ENCODE measurements at places on chromosomes 5 and 9.

- DNase-seq = no peak
These were observed 201.1 kb downstream of the SNX18 start for GRCh38 chr5:54718656-54719055.

GRCh38 chr9:120531683-120532300 lies 48.2 kb downstream of the CDK5RAP2 start:
- DNase-seq = no peak

- no peak for DNase-seq
These were observed 547.7 kb downstream of the MAT2B start for GRCh38 chr5:164053123-164053522.

GRCh38 chr5:72415616-72416325 lies 91.4 kb downstream of the ZNF366 start:
- DNase-seq = no peak

DNA sequence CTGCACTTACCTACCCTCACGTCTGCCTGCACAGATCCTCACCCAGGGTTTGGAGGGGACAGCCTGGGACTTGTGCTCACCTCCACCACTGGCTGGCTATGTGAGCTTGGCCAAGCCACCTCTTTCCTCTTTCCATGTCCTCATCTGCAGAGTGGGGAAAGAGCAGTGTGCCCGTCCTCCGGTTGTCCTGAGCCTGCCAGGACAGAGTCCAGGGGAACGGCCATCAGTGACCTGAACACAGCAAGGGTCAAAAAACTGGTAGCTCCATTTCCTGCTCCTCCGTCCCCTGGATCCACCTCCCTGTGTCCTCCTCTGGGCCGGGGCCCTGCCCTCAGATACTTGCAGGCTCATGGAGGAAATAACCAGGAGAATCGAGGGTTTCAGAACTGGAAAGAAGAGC lies 187.7 kb downstream of the OLFM1 start:
- DNase-seq = no peak

- DNase-seq = no peak
These were observed 10.8 kb downstream of the GABRB2 start for GRCh38 chr5:161535762-161536161.

DNA sequence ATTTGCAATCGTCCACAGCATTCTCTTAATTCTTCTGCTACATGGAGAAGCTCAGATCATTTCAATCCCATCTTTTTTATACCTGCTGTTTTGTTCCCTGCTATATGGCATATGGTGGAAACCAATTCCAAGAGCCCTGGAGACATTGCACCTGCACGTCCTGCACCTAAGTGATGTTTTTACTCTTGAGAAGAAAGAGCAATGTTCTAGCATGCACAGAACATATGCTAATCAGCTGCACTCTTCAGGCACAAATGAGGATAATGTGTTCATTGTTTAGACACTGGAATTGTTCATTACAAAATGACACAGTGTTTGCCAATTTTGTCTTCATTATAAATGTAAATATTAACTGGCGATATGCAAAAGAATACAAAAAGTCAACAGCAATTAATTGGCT lies 935.8 kb downstream of the TLE4 start:
- DNase-seq = no peak

Data from neural crest cell (in vitro differentiated cells).